ENCODE measurements at places on chromosomes 6 and 20.

GRCh38 chr6:135451617-135452190 lies 45.8 kb downstream of the AHI1 start:
- no peak for DNase-seq

GRCh38 chr20:49248301-49248700 lies 29.1 kb downstream of the DDX27 start:
- DNase-seq: no peak

DNA sequence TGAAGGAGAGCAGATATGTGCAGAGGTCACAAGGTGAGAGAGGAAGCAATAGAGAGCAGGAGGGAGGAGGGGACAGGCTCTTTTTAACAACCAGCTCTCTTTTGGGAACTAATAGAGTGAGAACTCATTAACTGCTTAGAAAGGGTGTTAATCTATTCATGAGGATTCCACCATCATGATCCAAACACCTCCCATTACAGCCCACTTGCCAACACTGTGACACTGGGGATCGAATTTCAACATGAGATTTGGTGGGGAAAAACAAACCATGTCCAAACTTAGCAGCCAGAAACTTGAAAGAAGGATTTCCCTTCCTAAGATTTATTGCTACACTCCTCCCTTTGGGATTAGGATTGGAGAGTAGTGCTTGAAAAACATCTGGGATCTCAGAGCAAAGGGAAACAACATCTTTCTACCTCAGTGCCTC lies 135.5 kb upstream of the PLCB4 start:
- no peak for DNase-seq

DNA sequence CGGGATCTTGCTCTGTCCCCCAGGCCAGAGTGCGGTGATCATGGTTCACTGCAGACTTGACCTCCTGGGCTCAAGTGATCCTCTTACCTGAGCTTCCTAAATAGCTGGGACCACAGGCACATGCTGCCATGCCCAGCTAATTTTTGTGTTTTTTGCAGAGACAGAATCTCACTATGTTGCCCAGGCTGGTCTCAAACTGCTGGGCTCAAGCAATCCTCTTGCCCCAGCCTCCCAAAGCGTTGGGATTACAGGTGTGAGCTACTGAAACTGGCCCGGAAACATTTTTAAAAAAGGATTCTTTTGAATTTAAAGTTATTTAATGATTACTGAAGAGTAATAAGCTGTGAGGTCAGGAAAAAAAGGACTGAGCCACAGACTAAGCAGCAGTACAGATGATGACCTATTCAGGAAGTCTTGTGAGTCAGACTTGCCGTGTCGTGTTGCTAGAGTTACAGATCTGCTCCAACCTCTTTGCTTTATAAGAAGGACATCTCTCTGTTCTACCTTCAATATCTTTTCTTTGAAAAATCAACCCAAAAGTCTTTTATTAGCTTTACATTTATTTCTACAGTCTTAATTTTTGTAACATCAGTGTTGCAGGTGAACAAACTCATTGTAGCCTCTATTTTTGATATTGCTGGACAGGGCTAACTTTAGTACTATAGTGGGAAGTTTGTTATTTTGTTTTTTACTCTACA lies 108.7 kb downstream of the NCOA3 start:
- DNase-seq: peak; percentile 88

- no peak for DNase-seq
Measured at GRCh38 chr20:47360297-47361056, 4.0 kb upstream of the ZMYND8 start.

DNA sequence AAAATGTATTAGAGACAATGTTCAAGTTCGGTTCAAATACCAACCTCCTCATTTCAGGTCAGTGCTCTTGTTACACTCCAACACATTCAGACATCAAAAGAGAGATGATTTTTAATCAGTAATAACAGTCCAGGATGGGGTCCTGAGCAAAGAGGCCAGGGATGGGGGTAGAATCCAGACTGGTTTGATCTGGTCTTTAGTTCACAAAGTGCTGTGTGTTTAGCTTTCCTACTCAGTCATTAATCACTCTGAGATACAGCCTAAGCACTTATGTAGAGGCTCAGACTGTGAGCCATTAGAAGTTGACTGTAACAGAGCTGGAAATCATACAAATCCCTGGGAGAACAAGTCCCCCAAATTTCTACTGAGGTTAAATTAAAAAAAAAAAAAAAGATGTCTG lies 241.6 kb downstream of the PTPRK start:
- DNase-seq: no peak

DNA sequence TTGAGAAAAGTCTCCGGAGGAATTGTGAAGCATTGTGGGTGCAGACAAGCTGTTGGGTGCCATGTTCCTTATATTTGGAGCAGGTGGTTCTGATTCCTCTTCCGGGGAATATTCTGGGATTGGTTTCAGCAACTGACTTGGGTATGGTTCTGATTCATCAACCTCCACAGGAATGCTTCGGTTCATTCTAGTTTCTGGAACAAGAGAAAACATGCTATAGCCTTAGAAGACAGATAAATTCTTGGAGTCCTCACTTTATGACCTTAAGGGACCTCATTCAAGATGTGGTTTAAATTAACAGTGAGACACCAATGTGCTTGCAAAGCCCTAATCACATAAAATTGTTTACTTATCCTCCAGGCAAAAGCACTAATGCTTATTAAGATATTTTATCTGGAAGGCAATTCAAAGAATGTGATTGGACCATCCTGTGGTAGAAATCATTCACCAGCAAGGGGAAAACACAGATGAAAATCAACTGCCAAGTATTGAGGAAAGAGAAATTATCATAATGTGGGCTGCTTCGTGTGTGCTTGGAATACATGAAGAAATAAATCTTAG lies 13.7 kb downstream of the TRAF3IP2 start:
- DNase-seq: no peak

DNA sequence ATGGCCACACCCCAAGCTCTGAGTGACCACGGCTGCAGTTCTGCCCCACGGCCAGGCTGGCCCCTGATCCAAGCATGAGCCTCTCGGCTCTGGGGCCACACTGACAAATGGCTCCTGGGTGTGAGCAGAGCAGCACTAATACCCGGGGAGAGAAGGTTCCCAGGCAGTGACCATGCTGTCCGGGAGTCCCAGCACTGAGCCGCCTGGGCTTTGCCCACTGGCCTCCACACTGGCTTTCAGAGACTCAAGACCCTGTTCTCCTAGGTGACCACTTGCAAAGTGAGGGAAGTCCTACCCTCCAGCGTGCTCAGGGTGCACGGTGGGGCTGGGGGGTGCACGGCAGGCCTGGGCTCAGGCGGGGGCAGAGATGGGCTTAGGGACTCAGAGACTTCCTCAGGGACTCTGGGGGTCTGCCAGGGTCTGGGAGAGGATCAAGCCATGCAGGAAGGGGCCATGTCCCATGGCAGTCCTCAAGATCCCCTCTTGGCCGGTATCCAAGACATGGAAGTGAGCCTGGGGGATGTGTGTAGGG lies 220.2 kb upstream of the RNF24 start:
- DNase-seq: no peak

GRCh38 chr6:494394-494793 lies 102.8 kb downstream of the IRF4 start:
- peak; percentile 38 for DNase-seq

- DNase-seq: no peak
Measured at GRCh38 chr6:11021003-11021402, 23.1 kb downstream of the ELOVL2 start.

DNA sequence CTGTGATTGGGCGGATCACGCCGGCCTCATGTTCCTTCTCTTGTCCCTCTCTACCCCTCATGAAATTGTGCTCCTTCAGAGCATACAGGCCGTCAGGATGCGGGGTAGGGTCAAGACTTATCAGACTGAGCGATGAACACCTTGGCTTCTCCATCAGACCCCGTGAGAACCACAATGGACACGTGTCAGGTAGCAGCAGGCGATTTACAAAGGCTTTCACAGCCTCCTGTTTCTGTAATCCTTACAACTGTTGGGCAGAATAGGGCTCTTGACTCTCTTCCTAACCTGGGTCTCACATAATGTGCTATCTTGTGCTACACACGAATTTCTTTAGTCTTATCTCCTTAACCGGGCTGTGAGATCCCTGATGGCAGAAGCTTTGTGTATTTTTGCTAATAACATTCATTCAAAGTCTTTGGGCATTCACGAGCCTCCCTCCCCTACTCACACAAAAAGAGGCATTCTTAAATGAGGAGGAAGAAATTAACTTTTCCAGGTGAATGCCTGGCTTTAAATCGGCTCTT lies 122.9 kb upstream of the SLC22A23 start:
- no peak for DNase-seq

DNA sequence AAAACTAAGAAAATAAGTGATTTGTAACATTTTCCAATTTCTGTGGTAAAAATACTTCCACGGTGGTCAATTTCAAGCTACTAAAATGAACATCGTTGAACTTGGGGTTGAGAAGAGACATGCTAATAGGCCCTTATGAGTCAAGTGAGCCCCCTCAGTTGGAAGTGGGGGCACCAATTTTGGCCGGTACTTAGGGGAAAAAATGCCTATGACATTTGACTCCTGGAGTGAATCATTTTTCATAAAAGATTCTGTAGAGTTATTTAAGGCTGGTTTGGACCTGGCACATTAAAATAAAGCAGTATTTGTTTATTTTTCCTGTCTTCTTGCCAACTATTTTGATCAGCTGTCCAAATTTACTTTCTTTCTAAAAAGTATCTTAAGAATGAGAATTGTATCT lies 32.4 kb upstream of the CAP2 start:
- DNase-seq: no peak

DNA sequence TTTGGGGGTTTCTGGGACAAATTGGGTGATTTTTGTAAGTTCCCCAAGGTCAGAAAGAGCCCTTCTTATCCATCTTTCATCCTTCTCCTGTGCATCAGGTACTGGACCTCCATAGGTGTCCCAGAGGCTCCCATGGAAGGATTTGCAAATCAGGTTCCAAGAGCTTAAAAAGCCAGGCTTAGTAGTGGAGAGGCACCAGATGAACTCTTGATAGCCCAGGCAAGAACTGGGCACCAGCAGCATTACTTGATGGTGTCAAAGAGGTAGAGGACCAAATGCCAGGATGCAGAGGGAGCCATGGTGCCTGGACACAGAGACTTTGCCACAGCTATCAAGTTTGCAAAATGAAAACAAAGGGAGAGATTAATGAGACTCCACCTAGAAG lies 20.9 kb upstream of the TRAM2 start:
- DNase-seq: no peak

GRCh38 chr6:34990971-34991560 lies 102.0 kb downstream of the ANKS1A start:
- no peak for DNase-seq

DNA sequence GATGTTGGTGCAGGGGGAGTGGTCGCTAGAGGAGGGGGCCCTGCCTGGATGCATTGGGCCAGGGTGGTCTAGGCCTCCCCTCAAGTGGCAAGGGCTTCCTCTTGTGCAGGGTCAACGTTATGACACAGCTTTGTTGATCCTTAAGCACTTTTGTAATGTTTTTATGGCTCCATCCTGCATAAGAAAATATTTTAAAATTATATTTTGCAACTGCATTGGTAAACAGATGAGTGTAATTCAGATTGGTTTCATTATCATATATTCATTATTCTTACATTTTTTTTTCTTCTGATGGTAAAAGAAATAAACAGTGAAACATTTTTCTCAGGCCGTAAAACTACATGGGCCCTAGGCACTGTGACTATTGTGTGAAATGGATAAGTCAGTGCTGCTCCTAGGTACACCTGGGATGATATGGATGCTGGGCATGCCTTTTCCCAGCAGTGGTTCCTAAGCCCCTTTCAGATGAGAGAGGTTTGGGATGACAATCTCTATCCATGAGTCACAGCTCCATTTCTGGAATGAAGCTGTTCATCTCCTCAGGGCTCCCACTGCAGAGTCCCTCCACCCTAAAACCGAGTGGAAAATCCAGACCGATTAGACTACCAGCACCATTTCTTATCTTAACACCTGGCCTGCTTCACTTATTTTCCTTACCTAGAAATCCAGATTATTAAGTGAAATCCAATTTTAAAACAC lies 5.8 kb upstream of the SIM1 start:
- DNase-seq: no peak

- DNase-seq: no peak
Measured at GRCh38 chr6:34383161-34383631, 9.3 kb downstream of the NUDT3 start.

DNA sequence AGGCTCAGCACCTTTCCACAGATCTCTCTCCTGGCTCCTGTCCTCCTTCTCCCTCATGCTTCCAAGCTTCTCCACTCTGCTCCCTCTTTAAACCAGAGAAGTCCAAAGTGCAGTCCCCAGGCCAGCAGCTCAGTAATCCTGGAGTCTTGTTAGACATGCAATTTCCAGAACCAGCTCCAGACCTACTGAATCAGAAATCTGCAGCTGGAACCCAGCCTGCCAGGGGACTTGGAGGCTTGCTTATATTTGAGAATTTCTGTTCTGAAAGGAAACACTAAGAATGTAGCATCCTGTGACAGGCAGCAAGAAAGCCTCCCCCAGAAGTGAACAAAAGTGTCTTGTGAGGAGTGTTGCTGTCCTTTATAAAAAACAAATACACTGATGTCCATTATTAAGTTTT lies 438.1 kb downstream of the BCKDHB start:
- DNase-seq: no peak

- DNase-seq: no peak
Measured at GRCh38 chr6:83126223-83126622, 58.8 kb downstream of the DOP1A start.

DNA sequence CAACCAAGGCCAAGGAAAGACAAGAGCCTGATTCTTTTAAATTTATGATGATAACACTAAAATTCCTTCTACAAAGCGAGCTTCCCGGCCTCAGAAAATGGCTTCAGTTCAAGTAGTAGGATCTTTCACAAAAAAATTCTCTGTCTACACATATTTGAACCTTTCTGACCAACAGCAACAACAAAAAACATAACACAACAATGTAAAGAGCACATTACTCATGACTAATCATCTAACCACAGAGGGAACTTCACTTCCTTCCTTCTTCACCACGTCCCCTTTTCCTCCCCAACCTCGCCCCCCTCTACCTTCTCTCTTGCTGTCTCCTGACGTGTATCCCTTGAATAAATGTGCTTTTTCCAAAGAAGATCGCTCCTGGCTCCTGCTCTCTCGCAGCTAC lies 228.2 kb downstream of the MYLK4 start:
- DNase-seq: no peak

- DNase-seq: no peak
Measured at GRCh38 chr6:35062676-35063574, 78.2 kb downstream of the TCP11 start.

- no peak for DNase-seq
Measured at GRCh38 chr20:8425016-8425415, 292.9 kb downstream of the PLCB1 start.

- DNase-seq: no peak
Measured at GRCh38 chr6:11221623-11222384, 10.7 kb downstream of the NEDD9 start.

- DNase-seq: no peak
Measured at GRCh38 chr6:75563032-75563431, 38.6 kb upstream of the SENP6 start.

DNA sequence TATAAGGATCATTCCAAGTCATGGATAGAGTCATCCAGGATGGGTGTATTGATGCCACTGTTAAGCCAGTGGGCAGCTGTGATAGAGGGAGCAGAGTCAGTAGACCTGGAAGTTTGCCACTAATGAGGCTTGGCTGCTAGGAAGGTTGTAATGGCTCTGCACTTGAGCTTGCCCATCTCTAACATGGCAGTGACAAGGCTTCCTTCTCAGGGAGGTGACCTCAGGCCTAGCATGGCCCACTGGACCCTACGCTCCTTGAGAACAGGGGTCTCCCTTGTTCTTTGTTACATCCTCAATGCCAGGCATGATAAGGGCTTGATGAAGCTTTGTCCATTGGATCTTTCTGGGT lies 155.1 kb downstream of the CD83 start:
- no peak for DNase-seq

- DNase-seq: no peak
Measured at GRCh38 chr20:58906894-58907293, 54.4 kb downstream of the GNAS start.

Data from stimulated activated CD4-positive, alpha-beta T cell treated with anti-CD3 and anti-CD28 coated beads, Interleukin-4, amount 100 ng/mL, for 4 hours (primary cell).